ENCODE measurements at places on chromosomes 7 and 10.

GRCh38 chr7:151840088-151840910, 36.6 kb downstream of the PRKAG2 start:
- DNase-seq: no peak

GRCh38 chr7:16187131-16187530, 234.2 kb downstream of the CRPPA start:
- DNase-seq: no peak

GRCh38 chr10:84108797-84109196, 30.5 kb upstream of the GHITM start:
- no peak for DNase-seq

DNA sequence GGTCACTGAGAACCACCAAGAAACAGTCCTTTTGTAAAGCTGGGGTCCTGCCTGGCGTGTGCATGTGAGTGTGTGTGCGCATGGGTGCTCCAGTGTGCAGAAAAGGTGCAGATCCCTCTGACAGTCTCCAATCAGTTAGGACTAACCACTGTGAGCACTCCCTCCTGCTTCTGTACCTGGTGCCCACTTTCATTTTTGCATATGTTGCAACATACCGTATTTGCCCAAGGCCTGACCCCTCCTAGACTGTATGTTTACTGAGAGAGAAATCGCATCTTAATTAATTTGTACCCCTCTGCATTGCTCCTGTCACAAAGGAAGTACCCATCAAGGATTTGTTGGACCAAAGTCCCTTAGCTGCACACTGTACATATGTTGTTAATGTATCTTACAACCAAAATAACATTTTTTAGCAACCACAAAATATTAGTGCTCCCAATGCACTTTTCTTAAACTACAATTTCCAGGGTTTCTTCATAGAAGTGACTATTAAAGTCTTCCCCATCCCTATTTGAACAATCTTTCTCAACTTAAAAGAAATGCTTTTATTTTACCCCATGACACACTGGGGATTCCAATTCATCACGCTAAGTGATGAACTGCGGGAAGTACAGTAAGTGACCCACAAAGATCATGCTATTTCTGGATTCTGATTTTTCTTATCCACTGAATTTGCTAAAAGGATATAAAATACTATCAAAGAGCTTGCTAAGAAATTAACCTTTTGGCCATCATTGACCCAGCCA, 16.6 kb downstream of the PAXIP1 start:
- DNase-seq: no peak

- no peak for DNase-seq
These were observed 263.3 kb upstream of the KLF6 start for GRCh38 chr10:4048236-4048864.

GRCh38 chr7:39356172-39356925, 209.9 kb upstream of the YAE1 start:
- DNase-seq: no peak

DNA sequence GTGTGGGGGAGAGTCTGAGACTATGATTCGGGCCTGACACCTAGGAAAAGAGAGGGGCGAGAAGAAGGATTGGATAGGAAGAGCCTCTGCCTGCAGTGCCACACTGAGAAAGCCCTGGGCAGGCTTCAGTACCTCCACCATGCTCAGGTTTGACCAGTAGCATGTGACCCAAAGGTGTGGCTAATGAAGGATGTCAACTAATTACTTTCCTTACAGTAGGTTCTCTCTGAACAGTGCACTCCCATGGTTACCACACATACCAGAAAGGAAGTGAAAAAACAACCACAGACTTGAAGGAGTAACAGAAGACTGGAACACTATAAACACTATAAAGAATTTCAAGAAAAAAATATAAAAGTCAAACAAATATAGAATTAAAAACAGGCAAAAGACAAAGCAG, 46.2 kb downstream of the SEM1 start:
- no peak for DNase-seq

- DNase-seq: no peak
These were observed 90.1 kb upstream of the PIK3CG start for GRCh38 chr7:106774768-106775551.

DNA sequence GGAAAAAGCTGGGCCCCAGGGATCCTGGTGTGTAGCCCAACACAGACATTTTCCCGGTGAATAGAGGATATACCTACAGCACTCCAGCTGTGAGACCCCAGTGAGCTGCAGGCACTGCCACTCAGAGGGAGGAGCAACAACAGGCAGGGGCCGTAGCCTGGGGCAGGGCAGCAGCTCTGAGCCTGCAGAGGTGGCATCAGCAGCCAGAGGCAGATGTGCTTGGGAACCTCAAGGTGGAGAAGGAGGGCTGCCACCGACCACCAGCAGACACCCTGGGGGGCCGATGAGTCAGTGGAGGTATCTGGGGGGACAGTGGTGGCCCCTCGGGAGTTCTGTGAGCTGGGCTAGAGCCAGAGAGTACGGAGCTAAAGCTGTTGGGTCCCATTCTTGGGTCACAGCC, 110.2 kb upstream of the GDF10 start:
- DNase-seq: no peak

- DNase-seq: no peak
These were observed 365.7 kb upstream of the LRGUK start for GRCh38 chr7:133761443-133761842.
